ENCODE measurements at places on chromosomes 2 and 18.

DNA sequence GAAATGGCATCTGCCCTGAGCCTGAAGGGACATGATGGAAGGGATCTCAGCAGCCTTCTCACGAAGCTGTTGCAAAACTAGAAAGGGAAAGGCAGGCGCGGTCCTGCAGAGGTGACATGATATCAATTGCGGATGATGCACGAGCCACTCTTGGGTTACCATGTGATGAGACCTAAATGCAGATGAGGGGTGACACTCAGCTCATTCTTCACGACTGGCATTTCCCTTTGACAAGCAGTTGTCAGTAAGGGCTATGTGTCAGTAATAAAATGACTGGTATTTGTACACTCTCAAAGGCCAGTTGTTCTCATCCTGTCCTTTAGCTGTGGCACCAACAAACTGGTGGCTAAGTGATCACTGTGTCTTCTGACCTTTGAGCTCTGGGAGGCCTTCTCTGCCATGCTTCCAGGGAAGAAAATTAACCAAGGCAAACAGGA is 273.6 kb downstream of the ETAA1 start:
- no peak for DNase-seq

- no peak for DNase-seq
Observed at GRCh38 chr2:73830871-73831401, 2.2 kb downstream of the STAMBP start.

GRCh38 chr2:110873597-110874452 is 141.5 kb downstream of the ACOXL start:
- no peak for DNase-seq

DNA sequence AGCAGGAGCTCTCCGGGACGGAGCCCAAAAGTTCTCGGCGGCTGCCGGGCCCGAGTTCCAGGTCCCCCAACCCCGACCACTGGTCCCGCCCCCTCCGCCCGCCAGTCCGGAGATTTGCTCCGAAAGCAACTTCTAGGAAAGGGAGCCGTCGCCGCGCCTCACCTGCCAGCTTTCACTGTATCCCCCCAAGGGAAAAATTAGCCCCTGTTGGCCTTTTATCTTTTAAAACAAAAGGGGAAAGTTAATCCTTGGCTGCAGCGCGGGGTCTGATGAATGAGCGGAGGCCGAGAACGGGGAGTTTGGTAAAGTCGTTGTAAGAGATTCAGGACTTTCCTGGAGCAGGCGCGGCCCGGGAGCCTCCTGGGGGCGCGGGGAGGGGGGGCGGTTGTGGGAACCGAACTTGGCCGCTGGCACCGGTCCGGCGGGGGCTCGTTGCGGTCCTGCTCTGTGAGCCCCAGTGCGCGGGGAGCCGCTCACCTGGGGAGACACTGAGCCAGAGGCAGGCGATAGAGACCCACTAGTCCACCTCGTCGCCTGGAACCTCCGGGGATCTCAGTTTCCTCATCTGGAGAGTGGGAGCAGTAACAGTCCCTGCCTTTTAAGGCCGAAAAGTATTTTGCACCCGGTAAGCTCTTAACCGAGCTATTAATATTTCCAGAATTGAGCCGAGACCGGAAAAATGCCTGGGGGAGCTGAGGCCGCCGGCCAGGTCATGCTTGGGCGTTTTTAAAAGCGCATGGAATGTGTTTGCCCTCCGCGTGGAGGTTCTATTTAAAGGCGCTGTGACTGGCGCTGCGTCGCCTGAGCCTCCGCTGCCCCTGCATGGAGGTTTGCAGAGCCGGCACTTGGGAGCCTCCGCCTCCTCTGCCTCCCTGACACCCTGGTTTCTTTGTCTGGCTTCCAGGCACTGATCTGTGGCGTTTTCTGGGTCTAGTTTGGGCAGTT is 1.1 kb downstream of the EFHD1 start:
- DNase-seq, result no peak

DNA sequence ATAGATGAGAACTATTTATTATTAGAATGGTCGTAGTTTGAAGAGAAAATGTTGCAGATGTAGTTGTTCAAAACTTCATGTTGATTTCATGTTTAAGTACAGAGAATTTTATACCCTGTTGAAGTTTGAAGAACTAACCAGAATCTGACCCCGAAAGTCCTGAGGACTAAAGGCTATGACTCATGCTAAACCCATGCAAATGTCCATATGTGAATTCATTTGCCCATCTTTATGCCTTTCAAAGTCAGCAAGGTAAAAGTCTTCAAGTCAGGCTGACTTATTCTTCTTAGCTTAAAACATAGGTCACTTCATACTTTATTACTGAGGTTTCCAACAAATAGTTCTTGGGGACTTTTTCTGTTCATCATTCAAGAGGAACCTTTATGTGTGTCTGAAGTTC is 185.5 kb downstream of the CCDC85A start:
- no peak for DNase-seq

DNA sequence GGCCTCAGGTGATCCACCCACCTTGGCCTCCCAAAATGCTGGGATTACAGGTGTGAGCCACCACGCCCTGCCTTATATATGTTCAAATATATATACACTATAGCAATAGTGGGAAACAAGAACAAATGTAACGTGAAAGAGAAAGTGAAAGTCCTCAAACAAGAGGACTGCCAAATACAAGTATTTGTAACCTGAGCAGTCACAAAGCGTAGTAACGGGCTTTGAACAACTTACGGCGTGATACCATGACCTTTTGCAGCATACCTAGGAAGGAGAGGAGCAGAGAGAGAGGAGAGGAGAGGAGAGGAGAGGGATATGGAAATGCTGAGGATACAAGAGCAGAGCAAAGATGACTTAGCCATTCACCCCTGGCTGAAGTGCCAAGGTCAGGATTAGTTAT is 113.8 kb upstream of the RGPD4 start:
- no peak for DNase-seq
